ENCODE measurements at places on chromosomes 4 and X.

DNA sequence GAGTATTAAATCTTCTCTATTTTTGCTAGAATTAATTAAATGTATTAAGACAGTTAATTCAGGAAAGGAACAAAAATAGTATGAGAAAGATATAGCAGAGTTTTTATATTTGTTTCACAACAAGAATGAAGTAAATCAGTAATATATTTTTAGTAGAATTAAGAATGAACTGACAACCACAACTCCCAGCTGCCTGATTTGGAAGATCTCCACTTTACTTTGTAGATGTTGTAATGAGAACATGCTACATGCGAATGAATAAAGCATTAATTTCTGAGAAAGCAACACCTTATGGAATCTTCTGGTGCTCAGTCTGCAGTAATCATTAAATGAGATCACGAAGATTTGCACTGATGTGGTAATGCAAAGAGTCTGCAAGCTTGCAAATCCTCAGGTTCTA is 695.6 kb upstream of the PCDH7 start:
- no peak for DNase-seq

DNA sequence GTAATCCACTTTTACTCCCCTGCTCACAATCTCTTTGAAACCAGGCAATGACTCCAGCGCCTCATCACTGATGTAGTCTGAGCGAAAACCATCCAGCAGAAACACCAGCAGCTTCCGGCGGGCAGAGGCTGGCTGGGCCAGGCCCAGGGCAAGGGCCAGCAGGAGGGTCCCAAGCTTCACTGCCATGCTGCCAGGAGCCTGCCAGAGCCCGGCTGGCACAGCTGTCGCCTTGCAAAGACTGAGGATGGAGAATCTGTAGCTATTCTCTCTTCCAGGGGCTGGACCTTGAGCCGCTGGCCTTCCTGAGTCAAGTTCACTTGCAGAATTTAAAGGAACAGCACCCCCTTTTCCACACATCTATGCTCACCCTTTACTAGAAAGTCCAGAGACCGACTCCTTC is at the start of gene ENPP6:
ENPP6 (minus strand) TSS at position 240 of the 400 bp plus-strand sequence; CDS start at position 186, 54 bp downstream.
- DNase-seq, result no peak

DNA sequence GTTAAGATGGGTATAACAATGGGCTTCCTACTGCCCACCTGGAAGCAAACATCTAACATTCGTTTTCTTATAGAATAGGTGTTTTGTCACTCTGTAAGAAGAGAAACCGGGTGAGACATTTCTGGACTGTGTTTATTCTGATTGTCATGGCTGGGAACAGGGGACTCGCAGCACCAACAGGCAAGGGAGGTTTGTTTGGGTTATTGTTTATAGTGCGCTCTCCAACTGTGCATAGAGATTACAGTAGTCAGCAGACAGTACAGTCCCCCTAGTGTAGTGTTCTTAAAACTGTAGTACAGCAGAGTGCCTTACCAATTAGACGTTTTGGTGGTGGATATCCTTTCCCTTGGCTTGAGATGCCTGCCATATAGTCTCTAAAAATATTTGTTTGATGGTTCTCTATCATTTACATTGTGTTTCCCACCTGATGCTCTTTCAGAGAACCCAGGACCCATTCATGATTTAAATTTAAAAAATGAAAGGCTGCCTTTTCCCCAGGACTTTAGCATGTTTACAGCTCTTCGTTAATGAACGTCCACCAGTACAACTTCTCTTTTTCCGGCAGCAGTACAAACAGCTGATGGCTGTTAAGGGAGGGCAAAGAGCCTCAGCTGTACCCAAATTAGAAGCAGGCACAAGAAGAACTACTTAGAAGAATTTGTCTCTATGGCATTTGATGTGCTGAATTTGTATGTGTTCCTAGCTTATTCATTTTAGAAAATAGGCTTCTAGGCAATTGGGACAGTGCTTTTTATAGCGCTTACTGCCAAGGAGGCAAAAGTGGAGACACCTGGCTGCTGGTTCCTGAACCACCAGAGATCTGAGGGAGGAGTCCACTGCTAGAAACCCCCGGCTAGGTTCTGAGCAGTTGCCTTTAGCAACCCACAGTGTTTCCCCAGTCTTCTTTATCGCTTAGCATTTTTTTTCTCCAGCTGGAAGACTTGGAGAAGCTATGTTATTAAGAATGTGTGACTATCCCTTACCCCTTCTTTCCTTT is 1.0 kb upstream of the RNF150 start:
- no peak for DNase-seq

DNA sequence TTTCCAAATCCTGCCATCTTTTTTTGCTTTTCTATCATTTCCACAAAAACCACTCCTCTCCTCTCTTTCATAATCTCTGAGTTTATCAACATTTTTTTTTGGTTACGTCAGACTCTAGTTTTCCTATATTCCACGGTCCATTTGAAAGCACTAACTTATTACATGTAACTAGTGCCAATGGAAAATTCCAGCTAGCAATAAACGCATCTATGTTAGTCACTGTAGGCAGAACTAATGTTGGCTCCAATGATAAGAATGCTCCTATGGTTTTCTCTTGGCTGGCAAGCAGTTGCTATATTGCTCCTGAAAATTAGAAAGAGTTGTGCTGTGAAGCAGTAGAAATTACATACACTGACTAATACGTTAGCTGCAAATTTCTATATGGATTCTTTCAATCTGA is 634.6 kb upstream of the FTHL17 start:
- no peak for DNase-seq

DNA sequence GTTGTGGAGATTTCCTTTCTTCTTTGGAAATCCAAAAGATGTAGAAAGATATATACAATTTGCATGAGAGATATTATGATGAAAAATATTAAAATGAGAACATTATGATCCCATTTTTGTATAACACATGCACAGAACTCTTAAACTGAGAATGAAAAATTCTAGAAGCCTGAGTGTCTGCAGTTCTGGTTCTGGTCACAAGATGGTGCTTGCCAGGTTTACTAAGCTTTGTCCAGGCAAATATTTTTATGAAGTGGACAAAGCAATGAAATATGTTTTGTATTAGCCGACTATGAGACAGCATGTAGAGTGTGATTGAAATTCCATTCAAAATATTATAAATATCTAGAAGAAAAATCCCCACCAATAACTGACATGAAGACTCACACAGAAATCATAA is 2.2 kb downstream of the PWWP3B start:
- no peak for DNase-seq

GRCh38 chr4:80465736-80466135 is 130.2 kb downstream of the CFAP299 start:
- no peak for DNase-seq

GRCh38 chrX:35244088-35244741 is 301.6 kb downstream of the FAM47B start:
- DNase-seq, result no peak

- no peak for DNase-seq
These were observed 62.7 kb upstream of the DAPP1 start for GRCh38 chr4:99753931-99754330.

DNA sequence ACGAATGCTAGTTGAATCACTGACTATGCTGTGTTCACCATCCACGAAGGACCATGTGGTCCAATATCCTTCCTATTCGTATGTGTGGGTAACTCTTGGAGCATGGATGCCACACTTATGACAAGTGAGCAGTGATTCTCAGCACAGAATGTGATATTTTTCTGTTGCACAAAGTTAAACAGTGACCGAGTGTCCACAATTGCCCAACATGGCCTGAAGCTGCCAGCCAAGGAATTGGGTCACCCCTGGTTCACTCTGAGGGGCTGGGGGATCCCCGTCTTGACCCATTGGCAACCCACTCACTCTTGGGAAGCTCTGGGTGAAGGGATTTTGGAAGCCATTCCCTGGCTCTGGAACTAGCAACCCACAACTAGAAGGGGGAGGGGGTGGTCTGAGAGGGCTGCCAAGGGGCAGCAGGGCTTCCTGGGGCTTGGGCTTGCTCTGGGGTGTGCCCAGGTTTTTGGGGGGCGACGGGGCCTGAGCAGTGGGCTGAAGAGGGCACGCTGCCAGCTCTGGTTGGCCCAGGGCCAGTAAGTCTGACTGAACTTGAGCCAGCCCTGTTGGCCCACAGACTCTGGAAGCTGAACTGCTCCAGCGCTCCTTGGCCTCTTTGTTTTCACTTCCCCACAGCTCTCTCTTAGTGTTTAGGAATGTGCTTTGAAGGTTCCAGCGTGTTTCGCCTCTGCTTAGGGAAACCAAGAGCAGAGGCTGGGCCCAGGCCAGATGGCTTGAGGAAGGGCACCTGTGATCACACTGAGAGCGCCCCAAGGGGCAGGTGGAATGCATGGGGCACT is 43.1 kb upstream of the BCOR start:
- DNase-seq, result no peak

DNA sequence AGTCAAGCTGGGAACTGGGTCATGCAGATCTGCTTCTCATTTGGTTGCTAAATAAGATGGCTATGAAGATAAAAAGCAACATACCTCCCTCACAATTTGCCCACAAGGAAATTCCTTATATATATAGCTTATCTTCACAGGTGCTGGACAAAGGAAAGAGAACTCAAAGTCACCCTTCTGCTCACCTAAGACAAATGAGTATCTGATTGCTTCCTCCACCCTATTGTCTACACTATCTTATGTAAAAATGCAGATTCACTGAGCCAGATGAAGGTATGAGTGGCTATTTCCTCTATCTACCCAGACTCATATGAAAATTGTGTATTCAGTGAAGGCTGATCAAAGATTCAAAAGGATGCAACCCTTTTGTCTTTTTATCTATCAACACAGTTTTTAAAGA is 50.8 kb downstream of the CHM start:
- no peak for DNase-seq

DNA sequence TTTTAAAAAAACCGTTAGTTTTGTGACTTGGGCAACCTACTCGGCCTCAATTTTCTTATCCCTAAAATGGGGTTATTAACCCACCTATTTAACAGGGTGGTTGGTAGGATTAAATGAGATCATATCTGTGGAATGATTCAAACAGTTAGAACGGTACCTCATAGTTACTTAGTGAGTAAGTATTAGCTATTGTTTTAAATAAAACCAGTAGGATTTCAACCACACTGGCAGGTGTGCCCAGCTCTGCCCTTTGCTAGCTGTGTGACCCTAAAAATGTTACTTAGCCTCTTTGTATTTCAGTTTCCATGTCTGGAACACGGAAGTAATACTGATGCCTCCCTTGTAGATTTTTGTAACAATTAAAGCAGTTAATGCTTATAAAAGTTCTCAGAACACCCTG is 225.8 kb upstream of the SPRY1 start:
- no peak for DNase-seq

DNA sequence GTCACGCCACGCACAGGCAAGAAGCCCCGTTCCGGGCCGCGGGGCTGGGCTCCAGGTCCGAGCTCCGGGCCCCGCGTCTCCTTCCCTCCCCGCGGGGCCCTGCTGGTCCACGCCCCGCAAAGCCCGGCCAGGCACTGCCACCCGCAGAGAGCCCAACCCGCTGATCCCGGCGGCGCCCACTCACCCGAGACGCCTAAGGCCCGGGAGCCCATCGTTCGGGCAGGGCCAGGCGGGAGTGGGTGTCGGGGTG is 870 bp downstream of the PDZD4 start:
- no peak for DNase-seq

- DNase-seq, result no peak
These were observed 18.6 kb upstream of the RNF128 start for GRCh38 chrX:106707771-106708454.

DNA sequence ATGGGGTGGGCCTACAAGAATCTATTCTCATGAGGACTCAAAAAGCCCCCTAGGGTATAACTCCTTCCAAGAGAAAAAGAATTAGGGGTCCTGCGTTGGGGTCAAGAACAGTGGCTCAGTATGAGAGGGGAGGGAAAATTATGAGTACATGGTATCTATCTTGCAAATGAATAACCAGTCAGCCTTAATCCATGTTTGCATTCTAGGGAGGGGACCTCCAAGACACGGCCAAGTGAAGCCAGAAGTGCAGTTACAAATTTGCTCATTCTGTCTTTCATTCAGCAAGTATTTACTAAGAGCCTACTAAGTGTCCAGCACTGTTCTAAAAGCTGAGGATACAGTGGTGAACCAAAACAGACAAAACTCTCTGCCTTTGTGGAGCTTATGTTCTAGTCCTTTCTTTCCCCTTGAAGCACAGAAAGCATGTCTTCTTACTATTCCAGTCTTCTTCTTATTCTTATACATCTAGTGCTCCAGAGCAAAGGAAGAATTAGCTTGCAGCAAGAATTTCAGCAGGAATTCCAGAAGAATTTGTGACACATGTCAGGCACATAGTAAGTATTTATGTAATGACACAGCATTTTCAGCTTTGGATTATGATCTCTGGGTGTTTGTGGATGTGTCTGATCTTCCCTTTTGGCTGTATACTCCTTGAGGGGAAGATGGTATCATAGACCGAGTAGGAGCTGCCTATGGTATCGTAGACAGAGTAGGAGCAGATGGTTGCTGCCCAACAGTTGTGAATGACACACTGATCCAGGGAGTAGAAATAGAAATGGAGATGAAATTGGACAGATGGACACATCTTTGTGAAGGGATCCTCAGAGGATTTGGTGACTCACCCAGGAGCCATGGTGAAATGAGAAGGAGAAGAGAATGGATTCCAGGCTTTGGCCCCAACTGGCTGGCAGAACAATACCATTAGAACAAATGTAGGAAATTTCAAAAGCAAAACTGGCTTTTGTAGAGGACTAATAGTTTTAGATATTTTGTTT is 75.9 kb downstream of the COQ2 start:
- DNase-seq, result no peak

GRCh38 chr4:152579916-152580315 is 44.0 kb upstream of the FBXW7 start:
- DNase-seq, result no peak

DNA sequence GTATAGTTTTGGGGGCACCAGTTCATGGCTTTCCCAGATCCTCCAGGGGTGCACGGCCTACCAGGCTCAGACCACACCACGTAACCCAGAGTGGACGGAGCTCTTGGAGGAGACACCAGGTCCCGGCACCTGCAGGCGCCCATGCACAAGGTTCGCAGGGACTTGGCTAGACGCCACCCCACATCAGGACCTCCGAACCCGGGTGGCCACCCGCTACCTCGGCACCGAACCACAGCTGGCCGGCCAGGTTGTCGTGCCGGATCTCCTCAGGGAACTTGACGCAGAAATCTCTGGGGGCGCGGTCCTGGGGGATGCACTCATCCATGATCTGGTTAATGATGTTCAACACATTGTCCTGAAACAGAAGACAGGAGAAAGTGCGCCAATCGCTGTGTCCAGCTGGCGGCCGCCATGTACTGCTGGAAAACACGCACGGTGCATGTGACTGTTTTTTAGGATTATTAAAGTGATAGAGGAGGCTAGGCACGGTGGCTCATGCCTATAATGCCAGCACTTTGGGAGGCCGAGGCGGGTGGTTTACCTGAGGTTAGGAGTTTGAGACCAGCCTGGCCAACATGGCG is 77.1 kb downstream of the ZFYVE28 start:
- no peak for DNase-seq

DNA sequence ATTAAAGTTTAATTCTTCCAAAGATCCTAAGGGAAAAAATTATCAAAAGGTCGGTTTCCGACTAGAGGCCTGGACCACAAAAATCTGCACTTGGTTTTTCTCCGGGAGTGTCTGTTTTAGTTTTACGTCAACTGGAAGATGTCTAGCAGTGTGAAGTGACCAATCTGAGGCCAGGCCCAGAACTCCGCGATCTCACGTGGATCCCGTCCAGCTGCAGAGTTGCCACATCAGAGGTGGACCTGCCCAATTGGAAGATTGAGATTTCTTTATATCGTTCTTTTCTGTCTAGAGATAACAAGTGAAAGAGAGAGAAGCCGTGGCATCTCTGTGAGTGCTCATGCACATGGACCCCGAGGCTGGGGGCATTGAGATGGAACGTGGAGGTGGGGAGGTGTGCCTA is 115.8 kb downstream of the AFF1 start:
- DNase-seq, result no peak

Data from stimulated activated CD4-positive, alpha-beta T cell treated with anti-CD3 and anti-CD28 coated beads, Interleukin-2, amount 100 ng/mL, for 4 hours (primary cell).